ENCODE measurements at places on chromosomes 4 and X.

- DNase-seq, result no peak
Measured at GRCh38 chr4:8723222-8723980, 130.8 kb downstream of the CPZ start.

- no peak for DNase-seq
Measured at GRCh38 chr4:139523076-139523475, 32.9 kb downstream of the SETD7 start.

DNA sequence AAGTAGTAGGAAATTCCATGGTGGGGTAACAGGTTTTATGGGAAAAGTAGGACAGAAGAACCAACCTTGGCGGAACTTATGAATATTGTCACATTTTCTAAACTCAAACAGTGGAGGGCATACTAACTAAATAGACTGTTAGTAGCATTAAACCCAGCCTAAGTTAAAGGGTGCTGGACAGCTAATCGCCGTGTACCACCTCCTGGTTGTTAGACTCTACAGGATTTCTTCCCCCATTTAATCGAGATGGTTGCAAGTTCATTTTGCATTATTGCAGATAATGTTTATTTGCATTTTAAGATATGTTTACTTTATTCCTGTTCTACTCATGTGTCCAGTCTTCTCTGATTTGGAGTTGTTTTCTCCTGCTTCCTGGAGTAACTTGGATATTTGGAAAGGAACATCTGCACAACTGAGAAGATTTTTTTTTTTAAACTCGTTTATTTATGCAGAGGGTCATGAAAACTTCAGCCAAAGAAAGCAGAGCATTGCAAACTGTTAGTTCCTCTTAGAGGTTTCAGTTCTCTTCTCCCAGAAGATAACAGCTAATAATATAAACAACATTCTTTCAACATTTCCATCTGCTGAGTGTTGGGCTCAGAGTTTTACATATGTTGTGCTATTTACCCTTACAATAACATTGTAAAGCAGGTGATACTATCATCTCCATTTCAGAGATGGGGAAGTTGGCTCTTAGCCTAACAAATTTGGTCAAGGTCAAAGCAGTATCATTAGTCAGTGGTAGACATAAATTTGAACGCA lies 51.5 kb upstream of the TBC1D9 start:
- no peak for DNase-seq

DNA sequence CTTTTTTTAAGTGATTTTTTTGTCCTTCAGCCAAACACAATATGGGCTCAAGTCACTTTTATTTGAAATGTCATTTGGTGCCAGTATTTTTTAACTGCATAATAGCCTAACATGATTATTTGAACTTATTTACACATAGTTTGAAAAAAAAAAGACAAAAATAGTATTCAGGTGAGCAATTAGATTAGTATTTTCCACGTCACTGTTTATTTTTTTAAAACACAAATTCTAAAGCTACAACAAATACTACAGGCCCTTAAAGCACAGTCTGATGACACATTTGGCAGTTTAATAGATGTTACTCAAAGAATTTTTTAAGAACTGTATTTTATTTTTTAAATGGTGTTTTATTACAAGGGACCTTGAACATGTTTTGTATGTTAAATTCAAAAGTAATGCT lies 62.1 kb downstream of the EDNRA start:
- no peak for DNase-seq

- DNase-seq, result no peak
Measured at GRCh38 chr4:145153904-145154298, 26.5 kb downstream of the OTUD4 start.

DNA sequence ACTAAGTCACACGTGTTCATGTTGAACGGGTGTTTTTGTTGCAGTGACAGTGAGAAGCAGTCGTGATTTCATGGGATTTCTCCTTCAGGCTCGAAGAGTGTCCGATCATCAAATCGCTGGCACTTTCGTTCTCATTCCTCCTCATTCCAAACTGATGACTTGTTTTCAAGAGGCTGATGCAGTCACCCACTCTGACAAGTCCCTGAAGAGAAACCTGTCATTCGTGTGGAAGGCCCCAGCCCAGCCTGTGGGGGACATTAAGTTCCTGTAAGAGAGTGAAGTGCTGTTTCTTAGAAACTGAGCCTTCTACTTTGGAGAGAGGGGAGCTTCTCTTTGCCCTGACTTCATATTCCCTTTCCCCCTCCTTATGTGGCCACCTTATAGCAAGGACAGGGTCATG lies 8.0 kb downstream of the REELD1 start:
- no peak for DNase-seq

DNA sequence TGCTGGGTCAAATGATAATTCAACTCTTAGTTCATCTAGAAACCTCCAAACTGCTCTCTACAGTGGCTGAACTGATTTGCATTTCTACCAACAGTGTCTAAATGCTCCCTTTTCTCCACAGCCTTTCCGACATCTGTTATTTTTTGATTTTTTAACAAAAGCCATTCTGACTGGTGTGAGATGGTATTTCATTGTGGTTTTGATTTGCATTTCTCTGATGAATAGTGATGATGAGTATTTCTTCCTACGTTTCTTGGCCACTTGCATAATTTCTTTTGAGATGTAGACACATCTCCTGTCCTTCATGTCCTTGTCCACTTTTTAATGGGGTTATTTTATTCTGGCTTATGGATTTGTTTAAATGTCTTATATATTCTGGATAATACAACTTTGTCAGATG lies 298.2 kb upstream of the ARSJ start:
- no peak for DNase-seq

- no peak for DNase-seq
Measured at GRCh38 chr4:42345962-42346544, 51.2 kb upstream of the SHISA3 start.

- DNase-seq, result no peak
Measured at GRCh38 chr4:27141530-27141929, 280.9 kb downstream of the STIM2 start.

GRCh38 chr4:99029018-99029735 lies 33.7 kb downstream of the METAP1 start:
- no peak for DNase-seq

GRCh38 chr4:124212815-124213630 lies 499.5 kb downstream of the ANKRD50 start:
- no peak for DNase-seq

DNA sequence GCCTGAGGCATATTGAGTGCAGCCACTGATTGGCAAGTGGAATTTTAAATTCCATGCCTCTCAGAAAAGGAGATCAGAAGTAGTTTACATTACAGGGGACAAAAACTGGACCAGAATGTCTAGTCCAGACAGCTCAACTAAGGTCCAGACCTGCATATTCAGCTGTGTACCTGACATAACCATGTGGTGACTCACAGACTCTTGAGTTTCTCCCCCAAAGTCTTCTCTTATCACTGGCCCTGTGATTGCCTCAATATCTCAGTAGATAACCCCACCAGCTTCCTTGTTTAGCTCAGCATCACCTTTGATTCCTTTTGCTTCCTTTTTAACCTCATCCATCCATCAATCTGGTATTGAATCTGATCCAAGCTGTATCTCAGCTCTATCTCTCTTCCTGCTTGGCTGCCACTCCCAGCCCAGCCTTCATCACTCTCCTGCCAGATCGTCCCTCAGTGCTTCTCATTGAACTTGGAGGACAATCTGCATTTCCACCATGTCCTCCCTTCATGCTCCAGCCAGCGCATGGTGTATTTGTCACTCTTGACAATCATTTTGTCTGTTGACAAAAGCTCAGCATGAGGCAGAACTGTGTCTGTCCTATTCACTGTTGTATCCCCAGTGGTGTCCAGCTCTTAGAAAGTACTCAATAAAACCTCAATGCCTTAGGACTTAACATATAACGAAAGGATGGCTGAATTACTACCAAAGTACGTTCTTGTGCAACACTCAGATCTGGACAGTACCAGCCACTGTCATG lies 27.8 kb upstream of the SLC2A9 start:
- no peak for DNase-seq

DNA sequence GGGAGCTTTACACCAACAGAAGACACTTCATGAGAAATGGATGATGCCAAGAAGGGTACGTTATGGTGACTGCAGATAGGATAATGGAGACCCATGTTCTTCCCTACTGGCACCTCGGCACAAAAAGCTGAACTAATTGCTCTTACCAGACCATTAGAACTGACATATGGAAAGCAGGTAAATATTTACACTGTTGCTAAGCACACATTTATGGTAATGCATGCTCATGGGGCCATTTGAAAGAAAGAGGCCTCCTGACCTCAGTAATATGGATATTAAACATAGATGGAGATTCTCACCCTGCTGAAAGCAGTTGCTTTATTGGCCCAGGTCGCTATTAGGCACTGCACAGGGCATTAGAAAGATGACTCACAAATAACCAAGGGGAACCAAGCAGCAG lies 1759.6 kb downstream of the C4orf33 start:
- DNase-seq, result no peak

DNA sequence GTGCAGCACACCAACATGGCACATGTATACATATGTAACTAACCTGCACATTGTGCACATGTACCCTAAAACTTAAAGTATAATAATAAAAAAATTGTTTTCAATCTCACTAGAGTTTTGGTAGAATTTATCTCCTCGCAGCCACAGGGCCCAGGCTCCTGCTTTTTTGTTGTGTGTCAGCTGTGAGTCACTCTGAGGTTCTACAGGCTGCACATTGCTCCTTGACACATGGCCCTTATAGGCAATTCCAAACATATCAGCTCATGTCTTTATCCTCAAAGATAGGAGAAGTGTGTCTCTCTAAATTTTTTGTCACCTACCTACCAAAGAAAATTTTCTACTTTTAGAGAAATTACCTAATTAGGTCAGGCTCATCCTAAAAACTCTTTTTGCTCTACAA lies 252.1 kb upstream of the ADGRL3 start:
- no peak for DNase-seq

DNA sequence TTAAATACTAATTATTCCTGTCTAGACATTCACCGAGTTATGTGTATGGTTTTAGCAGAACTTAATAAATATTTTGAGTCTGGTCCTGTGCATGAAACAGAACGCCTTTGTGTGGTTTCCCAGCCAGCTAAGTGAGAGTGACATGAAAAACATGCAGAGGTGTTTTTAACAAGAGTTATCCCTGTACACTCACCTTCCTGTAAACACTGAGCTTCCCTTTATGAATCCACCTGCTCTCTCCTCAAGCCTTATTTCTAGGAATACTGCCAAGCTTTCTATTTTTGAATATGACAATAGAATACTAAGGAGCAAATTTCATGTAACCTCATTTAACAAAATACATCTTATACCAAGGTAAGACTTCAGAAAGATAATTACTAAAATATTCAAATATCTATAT lies 270.3 kb upstream of the CTSO start:
- DNase-seq, result no peak

DNA sequence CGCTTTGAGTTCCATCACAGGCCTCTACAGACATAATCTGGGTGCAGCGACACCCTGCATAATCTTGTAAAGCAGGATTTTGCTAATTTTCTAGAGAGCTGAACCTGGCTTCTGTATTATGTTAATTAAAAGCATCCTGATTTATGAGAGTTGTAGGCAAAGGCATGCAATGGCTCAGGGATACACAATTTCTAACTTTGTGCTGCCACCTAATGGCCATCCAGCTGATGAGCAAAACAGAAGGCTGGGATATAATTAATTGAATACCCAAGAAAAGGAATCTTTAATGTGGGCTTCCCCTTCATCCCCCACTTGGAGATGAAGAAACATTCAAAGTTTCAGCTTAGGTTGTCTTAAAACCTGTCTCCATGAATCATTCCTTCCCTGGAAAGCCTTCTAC lies 78.1 kb downstream of the BMP15 start:
- DNase-seq, result peak; percentile 33

Data from nephron progenitor cell (in vitro differentiated cells).